Stimulated activated CD8-positive, alpha-beta memory T cell treated with anti-CD3 and anti-CD28 coated beads, Interleukin-15, amount 100 ng/mL, for 48 hours (primary cell): ENCODE measurements at places on chromosomes 2 and 18.
A peak's percentile ranks its signal among the peaks of the same experiment; 100 is the strongest.

- no peak for DNase-seq
Observed at GRCh38 chr18:9223356-9223755, 86.8 kb downstream of the ANKRD12 start.

- no peak for DNase-seq
Observed at GRCh38 chr2:100077456-100077855, 64.9 kb downstream of the AFF3 start.

GRCh38 chr2:240256704-240257637 lies 116.5 kb upstream of the OTOS start:
- DNase-seq, result no peak

DNA sequence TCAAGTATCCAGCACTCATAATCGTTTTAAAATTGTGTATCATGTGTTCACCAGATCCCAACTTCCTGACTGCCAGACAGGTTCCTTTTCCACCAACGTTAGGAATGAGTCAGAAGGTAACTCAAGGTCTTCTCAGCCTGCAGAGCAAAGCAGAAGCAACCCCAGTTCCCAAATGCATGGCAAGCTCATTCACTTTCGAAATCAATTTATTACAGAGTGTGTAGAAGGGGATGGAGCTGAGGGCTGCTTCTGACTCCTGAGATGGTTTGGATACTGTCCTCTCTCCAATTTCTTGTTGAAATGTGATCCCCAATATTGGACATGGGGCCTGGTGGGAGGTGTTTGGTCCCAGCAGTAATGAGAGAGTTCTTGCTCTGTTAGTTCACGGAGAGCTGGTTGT lies 114.5 kb downstream of the PIEZO2 start:
- DNase-seq, result no peak

- no peak for DNase-seq
Observed at GRCh38 chr18:34909637-34910364, 131.4 kb upstream of the MAPRE2 start.

DNA sequence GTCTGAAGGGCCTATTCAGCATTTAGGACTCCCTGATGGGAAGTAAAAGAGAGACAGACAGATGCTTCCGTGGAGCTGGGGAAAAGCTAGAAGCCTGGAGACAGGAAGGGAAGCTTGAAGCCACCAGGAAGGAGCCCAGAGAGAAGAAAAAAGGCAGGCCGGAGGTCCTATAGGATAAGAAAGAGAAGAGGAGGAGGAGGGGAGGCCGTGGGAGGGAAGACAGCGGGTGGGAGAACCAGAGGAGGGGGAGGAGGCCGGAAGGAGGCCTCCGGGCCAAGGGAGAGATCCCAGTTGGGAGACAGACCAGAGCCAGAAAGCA lies 107.1 kb upstream of the PKDCC start:
- DNase-seq, result no peak

GRCh38 chr2:101843471-101843870 lies 146.0 kb downstream of the MAP4K4 start:
- DNase-seq, result no peak

- DNase-seq, result no peak
Observed at GRCh38 chr18:77054288-77054605, 78.3 kb downstream of the MBP start.

GRCh38 chr2:182090486-182090885 lies 104.8 kb downstream of the PPP1R1C start:
- no peak for DNase-seq

DNA sequence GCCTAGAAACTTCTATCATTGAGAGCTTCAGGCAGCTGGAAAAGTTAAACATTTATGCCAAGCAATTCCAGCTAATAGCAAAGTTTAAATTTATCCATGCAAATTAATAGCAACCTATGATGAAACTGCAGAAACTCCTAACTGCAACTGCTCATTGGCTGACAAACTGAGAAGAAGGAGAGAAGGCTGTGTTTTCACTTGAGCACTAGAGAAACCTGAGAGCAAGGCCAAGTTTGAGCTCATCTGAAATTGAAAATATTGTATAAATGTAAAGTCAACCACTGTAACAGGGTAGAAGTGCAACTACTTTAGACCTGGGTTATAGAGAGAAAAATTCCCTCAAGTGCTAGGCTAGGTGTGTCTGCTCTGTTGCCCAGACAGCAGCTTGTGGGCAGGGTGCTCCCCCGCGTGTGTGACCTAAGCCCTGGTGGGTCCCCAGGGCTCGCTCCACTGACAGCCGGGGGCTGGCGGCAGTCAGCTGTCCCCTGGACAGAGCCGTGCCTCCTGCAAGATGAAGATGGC lies 50.2 kb downstream of the CABYR start:
- DNase-seq, result no peak

- DNase-seq, result no peak
Observed at GRCh38 chr2:207812058-207812725, 42.5 kb upstream of the FZD5 start.

DNA sequence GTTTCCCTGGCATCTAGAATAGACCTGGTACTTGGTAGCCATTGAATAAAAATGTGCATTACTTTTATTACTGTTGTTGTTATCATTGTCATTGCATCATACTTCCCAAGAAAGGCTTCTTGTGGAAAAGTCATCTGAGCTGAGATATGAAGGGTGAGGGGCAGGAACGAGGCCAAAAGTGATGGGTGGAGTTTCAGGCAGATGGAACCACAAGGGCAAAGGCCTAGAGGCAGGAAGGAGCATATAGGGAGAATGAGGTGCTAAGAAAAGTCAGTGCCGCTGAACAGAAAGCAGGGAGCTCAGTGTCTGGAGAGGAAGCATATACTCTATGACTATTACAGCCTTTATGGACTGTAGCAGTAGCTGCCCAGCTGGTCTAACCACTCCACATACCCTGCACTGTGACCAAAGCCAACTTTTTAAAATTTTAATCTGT lies 219.3 kb downstream of the SPP2 start:
- no peak for DNase-seq

DNA sequence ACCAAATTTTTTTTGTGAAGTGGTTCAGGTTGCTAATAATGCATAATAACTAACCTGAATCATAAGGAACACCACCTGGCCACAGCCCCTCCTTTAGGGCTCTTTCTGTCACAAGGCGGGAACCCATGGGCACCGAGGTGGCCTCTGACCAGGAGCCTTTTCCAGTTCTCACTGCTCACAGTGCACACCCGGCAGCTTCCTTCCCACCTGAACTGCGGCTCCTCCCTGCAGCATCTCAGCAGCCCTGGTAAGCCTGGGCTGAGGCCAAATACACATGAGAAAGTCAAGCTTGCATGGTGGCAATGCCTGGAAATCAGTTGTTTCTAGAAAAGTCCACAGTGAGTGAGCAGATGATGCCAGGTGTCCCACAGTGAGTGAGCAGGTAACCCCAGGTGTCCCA lies 77.6 kb upstream of the SNTG2 start:
- no peak for DNase-seq

DNA sequence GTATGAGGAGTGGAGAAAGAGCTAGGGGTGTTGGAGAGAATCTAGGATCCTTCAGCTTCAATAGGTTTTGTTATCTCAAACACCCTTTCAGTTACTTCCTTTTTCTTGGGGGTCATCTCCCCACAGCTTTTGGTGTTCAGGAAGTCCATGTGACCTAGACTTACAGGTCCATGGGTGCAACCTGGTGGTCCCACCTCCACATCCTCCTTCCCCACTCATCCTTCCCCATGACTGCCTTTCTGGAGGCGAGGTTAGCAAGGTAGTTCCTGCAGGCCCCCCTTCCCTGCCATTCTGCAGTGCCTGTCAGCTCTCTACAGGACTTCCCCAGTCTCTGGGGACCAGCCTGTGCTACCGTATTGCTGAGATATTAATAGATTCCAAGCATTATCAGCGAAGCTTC lies 107.6 kb downstream of the TMEM17 start:
- no peak for DNase-seq

GRCh38 chr2:101706121-101706818 lies 8.8 kb downstream of the MAP4K4 start:
- no peak for DNase-seq

- DNase-seq, result no peak
Observed at GRCh38 chr2:153417077-153417476, 61.5 kb downstream of the RPRM start.

DNA sequence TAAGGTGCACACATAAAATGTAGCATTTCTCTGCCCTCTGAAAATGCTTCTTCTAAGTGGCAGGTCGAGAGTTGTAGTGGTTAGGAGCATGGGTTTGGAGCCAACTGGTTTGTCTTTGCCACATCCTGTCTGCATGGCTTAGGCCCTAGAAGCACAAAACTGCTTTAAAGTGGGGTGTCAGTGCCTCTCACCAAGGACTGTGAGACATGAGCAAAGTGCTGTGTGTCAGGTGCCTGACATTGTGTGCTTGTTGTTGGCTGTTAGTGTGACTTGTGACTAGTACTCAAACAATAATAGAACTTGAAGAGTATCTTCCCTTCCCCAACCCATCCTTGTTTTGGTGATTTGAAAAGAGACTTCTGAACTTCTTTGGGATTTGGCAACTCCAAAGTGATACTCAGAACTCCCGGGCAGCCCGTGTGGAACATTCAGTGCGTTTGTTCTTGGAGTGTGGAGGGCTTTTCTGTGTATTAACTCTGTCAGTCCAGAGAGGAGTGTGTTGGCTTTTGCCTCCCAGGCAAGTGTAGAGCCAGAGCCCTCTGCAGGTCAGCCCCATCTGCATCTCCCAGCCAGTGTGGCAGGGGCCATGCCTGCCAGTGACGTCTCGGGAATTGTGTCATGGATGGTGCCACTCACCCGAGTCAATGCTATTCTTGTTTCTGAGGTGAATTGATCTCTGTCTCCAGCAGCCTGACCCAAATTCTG lies 5.0 kb downstream of the MGAT5 start:
- DNase-seq, result no peak

DNA sequence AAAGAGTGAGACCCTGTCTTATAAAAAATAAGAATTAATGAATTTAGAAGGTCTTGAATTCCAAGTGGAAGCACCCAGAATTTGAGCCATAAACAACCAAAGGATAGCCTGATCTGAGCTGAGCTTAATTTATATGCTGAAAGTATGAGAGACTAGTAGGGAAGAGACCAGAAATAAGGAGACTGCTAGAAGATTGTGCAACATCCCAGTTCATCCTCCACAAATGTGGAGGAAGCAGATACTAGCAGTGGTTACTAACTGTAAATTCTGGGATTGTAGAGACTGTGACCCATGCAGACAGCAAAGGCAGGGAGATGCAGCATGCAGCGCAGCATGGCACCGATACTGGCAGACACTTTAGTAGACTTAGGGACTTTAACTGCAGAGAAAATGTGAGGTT lies 1.5 kb upstream of the SULT1C2 start:
- DNase-seq, result no peak

GRCh38 chr2:3986530-3987258 lies 283.3 kb downstream of the DCDC2C start:
- no peak for DNase-seq

DNA sequence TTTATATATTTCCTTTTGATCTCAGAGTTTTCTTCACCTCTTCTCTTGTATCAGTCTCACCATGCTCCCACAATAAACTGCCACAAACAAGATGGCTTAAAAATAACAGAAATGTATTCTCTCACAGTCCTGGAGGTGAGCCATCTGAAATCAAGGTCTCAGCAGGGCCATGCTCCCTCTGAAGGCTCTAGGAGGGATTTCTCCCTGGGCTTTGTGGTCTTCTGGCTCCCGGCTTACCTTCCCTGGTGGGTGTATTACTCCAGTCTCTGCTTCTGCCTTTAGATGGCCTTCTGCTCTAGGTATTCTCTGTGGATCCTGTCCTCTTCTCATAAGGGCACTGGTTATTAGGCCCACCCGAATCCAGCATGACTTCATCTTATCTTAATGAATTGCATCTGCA lies 994.7 kb upstream of the POU3F3 start:
- no peak for DNase-seq

- no peak for DNase-seq
Observed at GRCh38 chr2:155630760-155631159, 701.8 kb downstream of the NR4A2 start.

DNA sequence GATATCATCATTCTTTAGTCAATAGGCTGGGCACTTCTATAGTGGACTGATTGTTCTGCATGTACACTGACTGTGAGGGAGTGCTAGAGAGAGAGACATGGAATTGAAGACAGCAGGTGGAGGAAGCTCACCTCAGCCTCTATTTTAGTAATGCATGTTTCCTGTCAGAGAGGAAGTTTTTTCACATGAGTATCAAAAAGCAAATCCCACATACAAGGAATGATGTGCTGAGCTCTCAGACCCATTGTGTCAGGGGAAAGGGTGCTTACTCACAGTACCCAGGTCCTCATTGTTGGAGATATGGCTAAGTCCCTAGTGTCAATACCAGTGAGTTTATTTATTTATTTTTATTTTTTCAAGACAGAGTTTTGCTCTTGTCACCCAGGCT lies 9.9 kb upstream of the CDK15 start:
- no peak for DNase-seq

GRCh38 chr2:68719912-68720311 lies 14.7 kb upstream of the ARHGAP25 start:
- no peak for DNase-seq

DNA sequence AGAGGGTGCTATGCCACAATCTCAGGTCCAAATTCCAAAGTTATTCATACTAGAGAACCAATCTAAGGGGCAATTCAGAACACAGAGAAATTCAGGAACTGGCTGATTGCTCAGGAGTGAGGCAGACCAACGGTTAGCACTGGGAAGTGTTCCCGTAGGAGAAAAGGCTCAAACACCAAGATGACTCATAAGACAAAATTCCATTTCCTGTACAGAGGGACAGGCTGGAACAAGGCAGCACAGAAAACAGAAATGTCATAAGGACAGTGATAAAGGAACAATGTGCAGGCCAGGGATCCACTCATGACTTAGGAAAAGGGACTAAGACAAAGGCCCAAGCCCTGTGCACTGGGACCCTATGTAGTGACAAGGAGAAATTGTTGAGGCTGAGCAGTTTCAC lies 54.2 kb downstream of the PDE1A start:
- DNase-seq, result no peak

GRCh38 chr2:239326831-239327535 lies 73.8 kb downstream of the HDAC4 start:
- peak; percentile 65 for DNase-seq

- no peak for DNase-seq
Observed at GRCh38 chr2:61277756-61278155, 115.8 kb downstream of the C2orf74 start.

- DNase-seq, result no peak
Observed at GRCh38 chr2:128780434-128781080, 461.9 kb upstream of the HS6ST1 start.

- DNase-seq, result no peak
Observed at GRCh38 chr2:11985817-11986566, 239.6 kb downstream of the LPIN1 start.

- no peak for DNase-seq
Observed at GRCh38 chr18:45844938-45845337, 19.5 kb downstream of the SIGLEC15 start.

GRCh38 chr2:78553866-78554647 lies 471.4 kb upstream of the REG3G start:
- no peak for DNase-seq

- DNase-seq, result peak; percentile 40
Observed at GRCh38 chr2:232611559-232612218, 21.7 kb upstream of the EFHD1 start.

- no peak for DNase-seq
Observed at GRCh38 chr2:60661073-60661738, 94.9 kb upstream of the PAPOLG start.
